ENCODE measurements at places on chromosomes 5 and 9.

DNA sequence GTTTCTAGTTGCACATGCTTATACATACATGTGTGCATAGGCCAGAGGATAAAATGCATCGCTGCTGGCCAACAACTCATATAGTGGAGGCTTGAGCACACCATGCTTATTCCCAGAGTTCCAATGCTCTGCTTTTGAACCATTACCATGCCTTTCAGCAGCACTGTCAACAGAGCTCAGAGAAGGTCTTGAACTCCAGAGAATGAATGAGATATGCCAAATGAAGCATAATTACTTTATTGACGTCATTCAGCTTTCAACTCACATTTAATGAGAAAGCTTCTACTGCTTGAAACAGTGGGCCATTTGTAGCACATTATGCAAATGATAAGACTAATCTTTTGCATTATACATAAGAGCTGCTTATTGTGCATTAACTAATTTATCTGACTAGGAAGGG, 765.3 kb upstream of the GRAMD2B start:
- peak; percentile 30 for DNase-seq

GRCh38 chr5:103424026-103424425, 138.6 kb downstream of the NUDT12 start:
- no peak for DNase-seq

DNA sequence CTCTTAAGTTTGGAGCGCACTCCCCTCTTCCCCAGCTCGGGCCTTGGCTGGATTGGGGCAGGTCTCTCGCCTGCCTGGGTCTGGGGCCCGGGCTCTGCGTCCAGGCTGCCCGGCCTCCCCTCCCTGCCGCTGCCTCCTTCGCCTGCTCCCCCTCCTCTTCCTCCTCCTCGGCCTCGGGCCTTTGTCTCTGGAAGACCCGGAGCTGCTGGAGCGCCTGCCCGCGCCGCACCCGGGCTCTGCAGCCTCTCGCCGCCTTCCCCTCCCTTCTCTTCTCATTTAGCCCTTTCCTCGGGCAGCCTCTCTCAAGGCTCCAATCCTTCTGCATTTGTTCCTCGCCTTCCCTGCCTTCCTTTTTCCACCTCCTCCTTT, 218.5 kb downstream of the C9orf50 start:
- no peak for DNase-seq

- DNase-seq = no peak
Measured at GRCh38 chr5:32027717-32028458, 146.2 kb downstream of the GOLPH3 start.

DNA sequence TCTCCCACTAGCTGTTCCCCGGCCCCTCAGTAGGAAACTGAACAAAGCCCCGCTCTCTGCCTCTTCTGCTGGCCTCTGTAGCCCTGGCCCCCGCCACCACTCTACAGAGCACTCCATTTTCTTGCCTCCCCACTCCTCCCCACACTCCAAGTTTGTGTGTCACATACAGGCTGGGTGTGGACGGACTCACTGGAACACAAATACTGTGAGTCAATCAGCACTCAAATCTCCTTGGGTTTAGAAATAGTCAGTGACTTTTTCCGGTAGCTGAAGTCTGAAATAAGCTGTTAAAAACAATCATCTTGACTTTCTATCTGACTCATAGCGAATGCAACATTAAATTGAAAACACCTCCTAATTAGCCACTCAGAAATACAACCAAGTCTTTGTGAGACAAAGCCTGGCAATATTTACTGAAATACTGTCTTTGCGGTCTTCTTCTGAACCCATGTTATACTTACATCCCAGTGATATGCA, 122.5 kb downstream of the LHFPL2 start:
- DNase-seq = no peak

GRCh38 chr5:74918232-74918669, 52.1 kb upstream of the FAM169A start:
- DNase-seq = no peak

- DNase-seq = no peak
Measured at GRCh38 chr5:67674159-67674655, 477.6 kb upstream of the CD180 start.

DNA sequence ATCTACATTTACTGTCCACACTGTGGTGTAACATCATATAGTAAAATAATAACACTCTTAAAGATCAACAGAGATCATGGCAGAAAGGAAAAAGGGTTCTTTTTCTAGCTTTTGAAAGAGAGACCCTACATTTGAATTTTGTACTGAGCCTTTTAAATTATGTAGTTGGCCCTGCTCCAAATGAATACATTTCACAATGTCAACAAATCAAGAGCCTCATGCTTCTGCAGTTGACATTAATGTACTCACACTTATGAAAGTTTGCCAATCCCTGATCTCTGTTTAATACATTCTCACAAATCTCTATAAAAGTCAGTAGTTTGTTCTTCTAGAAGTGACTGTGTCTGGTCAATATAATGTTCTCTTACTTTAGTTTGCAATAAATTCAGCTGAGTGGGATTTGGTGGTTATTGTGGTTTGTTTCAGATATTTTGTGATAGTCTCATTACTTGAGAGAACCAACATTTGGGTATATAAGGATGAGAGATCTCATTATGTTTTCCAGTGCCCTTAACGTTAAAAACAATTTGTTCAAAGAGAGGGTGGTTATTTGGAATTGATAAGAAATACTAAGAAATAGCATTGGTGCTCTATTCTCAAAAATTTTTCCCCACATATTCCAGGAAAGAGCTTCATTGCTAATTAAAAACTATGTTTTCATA, 277.8 kb upstream of the FTMT start:
- no peak for DNase-seq

All from NCI-H748 treated with DMSO at 0.1 percent for 48 hours (cell line).